SK-N-DZ (cell line): ENCODE measurements at places on chromosomes 16 and 17.

DNA sequence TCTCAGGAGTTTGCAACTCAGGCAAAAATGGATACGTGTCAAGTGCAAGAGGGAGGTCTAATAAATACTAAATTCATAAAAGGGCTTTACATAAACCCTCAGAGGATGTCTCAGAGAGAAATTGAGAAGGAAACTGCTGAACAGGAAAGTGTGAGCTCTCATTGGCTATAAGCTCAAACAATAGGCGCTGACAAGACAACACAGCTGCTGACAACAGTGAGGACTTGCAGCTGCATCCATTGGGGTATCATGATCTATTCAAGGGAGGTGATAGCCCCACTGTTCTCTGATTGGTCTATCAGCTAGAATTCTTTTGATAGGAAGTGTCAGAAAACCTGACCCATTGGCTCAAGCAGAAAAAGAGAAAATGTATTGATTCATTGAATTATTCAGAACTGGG lies 187.2 kb downstream of the CBLN1 start:
- no peak for DNase-seq

DNA sequence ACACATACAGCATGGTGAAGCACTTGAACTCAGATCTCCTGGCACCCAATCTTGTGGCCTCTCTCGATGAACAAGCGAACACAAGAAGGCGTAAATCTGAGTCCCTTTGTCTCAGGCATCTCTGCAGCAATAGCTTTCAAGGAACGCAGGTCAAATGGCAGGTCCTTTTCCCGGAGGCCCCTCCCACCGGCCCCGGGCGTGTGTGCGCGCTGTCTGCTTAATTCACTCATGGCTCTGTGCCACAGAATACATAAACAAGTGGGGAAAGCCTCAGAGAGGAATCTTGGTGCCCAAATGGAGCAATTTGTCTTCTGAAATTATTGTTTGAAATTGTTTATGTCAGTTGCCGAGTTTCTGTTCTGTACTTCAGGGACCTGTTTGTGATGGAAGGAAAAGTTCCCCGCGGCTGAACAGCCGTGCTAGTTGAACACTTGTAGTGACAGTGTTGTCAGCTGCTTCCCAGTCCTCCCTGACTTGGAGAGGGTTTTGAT lies 14.8 kb downstream of the MYOCD start:
- DNase-seq: no peak

GRCh38 chr16:53948734-53949430 lies 244.9 kb downstream of the FTO start:
- no peak for DNase-seq

DNA sequence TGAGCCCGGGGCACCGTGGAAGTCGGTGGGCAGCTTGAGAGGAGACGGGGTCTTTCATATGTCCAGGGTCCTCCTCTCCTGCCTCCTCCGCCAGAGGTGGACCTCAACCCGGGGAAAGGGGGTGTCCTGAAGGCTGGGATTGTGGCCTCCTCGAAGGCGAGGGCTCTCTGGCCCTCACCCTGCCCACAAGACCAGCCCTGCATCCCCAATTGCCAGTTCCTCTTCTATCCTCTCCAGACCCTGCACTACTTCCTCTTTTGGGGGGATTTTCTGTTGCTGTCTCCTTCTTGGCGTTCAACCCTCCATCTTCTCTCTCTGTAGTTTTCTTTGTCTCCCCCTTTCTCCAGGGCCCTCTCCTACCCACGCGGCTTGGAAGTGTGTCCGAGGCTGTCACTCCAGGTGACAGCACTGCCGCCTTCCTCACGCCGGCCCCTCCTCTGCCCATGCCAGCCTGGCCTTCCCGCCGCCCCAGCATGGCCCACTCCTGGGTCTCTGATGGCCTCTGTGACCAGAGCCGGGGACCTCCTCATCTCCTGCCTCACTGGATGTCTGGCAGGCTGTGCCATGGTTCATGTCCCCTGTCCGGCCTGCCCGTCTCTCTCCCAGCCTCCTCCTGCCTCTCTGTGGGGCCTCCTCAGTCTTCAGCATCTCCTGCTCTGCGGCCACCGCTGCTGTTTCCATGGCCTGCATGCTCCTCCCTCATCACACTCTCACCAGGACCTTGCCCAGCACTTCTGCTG lies 2.4 kb upstream of the ITGAX start:
- DNase-seq: no peak

GRCh38 chr16:11328172-11329070 lies 16.8 kb upstream of the RMI2 start:
- DNase-seq: no peak

DNA sequence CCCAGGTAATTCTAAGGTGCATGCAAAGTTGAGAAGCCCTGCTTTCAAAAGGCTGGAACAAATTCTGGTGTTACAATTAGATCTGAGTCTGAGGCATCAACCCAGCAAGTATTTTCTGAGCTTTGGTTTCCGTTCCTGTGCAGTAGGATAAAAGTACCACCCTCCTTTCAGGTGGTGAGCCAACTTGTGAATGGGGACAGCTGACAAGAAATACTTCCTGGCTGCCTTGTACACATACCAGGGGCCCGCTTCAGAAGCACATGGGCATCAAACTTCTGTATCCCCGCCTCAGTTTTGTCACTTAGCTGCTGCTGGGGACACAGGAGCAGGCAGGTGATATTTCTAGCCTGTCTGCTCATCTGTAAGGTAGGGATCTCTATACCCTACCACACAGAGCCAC lies 252.2 kb downstream of the CPPED1 start:
- DNase-seq: no peak

DNA sequence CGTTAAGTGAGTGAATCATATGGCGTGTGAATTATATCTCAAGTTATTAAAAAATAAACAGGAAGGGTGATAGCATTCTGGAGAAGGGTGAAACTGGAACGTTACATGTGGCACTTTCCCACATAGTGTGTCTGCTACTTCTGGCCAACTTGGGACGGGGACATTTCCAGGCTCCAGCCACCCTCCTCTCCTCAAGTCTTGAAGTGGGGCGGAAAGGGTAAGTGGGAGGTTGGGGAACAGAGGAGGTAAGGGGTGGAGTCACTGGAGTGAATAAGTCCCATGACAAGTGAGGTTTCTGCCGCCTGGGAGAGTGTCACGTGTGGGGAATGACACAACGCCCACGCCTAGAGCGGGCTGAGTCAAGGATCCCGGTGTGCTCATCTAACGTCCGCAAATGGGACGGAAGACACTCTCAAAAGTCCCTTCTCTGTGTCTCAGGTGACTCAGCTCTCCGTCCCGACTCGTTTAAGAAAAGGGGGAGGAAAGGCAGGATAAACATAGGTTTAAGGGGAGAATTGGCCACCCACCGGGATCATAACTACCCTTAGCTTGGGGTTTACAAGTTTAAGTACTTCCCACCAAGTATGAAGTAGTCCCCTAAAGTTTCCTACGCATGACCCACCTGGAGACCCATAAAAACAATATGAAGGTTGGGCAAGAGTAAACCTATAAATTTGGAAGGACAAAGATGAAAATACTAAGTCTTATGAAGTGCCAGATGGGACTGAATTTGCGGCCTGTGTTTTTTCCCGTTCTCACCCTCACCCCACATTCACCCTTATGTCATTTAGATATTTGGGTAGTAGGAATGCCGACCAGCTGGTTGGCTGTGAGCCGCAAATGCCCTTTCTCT lies 1.2 kb upstream of the SPAG9 start:
- peak; percentile 57 for DNase-seq

- no peak for DNase-seq
These were observed 1.7 kb downstream of the WBP2 start for GRCh38 chr17:75853433-75853832.

DNA sequence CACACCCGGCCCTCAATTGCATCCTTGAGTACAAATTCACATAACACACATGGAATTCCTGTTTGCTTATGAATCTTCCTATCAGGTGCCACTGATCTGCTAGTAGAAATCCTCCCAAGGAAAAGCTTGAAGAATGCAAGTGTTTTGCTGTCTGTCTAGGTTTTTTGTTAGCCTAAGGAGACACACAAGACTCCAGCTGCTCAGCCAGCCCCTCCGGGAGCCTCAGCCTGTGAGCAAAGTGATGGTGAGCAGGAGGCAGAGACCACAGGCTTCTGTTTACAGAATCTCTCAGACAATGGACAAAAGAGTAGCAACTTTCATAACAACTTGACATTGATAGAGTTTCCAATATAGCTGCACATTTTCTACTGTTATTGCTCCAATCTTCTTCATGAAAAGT lies 18.4 kb upstream of the PRKCA start:
- DNase-seq: no peak

DNA sequence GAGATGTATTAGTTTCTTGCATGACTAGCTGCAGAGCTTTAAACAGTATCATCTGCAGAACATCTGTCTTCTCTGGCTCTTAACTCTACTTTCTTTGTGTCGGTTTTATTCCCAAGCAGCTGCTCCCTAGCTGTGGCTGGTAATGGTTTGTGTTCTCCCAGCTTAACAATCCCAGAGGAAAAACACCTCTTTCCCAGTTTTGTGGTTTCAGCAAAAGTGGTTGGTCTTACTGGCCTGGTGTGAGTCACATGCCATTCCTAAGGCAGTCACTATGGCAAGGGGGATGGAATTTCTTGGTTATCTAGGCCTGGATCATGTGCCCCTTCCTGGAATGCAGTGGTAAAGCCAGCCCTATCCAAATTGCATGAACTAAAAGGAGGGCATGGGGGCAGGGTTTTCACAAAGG lies 27.5 kb downstream of the OMG start:
- DNase-seq: no peak

DNA sequence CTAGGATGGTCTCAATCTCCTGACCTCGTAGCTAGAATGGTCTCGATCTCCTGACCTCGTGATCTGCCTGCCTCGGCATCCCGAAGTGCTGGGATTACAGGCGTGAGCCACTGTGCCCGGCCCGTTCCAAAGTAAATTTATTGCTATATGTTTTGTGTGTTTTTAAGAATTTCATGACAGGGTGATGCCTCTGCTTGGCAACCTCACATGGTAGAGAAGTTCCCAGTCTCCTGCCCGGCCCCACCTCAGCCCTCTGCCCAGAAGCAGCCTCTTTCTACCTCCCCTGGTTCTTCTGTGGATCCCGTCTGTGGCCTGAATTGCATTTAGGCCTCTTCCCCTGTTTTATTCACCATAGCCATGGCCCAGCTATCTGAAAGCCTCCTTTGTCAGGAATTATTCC lies 55.0 kb downstream of the B9D1 start:
- no peak for DNase-seq

DNA sequence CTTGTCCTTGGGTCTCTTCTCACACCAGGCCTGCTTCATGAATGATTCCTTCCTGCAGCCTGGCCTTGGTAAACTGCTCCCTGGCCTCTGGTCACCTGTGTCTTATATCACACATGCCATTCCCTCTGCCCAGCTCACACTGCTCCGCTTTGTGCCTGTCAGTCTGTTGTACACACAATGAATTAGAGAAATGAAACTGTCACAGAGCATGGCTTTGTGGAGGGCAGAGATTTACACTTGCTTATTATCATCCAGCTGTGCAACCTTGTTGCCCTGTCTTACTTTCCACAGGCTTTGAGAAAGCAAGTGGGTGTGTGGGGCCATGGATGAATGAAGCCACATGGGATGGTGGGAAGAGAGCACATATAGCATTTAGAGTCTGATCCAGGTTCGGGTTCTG lies 22.4 kb downstream of the ALDH3A2 start:
- DNase-seq: no peak

DNA sequence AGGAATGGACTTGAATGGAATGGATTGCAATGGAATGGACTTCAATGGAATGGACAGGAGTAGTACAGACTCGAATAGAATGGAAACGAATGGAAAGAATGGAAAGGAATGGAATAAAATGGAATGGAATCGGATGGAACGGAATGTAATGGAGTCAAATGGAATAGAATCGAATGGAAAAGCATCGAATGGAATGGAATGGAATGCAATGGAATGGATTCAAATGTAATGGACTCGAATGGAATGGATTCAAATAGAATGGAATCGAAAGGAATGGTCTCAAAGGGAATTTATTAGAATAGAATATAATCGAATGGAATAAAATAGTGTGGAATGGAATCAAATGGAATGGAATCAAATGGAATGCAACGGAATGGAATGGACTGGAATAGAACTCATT lies 484.9 kb upstream of the WSB1 start:
- DNase-seq: no peak

- peak; percentile 65 for DNase-seq
These were observed 1.0 kb downstream of the SRCIN1 start for GRCh38 chr17:38604479-38605403.

DNA sequence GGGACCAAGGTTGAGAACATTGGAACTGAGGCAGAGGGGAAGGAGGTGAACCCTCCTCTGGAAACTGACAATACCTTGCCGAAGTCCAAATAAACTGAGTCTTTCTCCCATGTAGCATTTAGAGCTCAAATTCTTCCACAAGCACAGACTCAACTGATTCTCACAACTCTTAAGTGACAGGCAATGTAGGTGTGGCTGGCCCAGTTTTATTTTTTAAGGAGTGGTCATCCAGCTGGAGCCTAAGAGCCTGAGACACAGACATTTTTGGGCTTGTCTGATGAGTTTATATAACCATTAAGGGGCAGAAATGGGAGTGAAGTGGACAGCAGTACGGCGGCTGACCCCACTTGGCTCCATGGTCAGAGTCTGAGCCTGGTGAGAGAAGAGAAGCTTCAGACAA lies 10.8 kb downstream of the RCVRN start:
- DNase-seq: no peak
